ENCODE measurements at places on chromosomes 4 and X.

GRCh38 chrX:115226929-115227328, 7.0 kb downstream of the LRCH2 start:
- no peak for DNase-seq

DNA sequence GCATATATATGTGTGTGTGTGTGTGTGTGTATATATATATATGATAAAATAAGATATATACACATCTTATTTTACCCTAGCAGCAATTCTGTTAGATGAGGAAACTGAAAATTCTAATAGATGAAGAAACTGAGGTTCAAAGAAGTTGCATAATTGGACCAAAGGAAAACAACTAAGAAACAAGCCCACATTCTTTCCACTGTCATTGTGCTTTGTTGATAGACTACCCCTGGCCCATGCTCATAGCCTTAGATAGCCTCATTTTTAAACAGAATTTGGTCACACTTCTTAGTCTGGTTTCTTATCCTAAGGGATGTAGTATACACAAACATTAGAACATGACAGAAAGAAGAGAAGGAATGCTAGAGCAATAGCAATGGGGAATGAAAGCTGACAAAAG, 138.8 kb downstream of the NDST3 start:
- DNase-seq: no peak

GRCh38 chr4:36716874-36717273, 435.5 kb downstream of the DTHD1 start:
- no peak for DNase-seq

- DNase-seq: no peak
Observed at GRCh38 chr4:80086296-80086695, 13.3 kb upstream of the ANTXR2 start.

GRCh38 chr4:4341861-4342650, 44.8 kb upstream of the NSG1 start:
- DNase-seq: no peak

GRCh38 chrX:43676971-43677572, 21.0 kb downstream of the MAOA start:
- DNase-seq: no peak

- no peak for DNase-seq
Observed at GRCh38 chr4:132026816-132027215, 1122.3 kb upstream of the PCDH10 start.

DNA sequence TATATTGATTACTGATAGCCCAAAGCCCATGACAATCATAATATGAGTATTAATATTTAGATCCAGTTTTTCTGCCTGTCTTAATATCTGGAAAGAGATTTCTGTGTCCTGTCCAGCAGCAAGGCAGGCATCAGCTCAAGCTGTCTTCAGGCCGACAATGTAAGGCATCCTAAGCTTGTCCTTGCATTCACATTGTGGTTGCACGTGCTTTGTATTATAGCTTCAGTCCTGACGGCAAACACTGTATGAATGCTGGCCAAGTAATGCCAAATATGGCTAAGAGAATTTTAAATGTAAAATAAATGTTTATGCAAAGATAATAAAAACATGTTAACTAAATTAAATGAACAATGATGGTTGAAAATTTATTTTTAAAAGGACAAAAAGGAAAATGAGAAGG, 255.7 kb upstream of the RPS6KA3 start:
- DNase-seq: no peak

GRCh38 chrX:65990702-65991101, 49.2 kb downstream of the VSIG4 start:
- no peak for DNase-seq

DNA sequence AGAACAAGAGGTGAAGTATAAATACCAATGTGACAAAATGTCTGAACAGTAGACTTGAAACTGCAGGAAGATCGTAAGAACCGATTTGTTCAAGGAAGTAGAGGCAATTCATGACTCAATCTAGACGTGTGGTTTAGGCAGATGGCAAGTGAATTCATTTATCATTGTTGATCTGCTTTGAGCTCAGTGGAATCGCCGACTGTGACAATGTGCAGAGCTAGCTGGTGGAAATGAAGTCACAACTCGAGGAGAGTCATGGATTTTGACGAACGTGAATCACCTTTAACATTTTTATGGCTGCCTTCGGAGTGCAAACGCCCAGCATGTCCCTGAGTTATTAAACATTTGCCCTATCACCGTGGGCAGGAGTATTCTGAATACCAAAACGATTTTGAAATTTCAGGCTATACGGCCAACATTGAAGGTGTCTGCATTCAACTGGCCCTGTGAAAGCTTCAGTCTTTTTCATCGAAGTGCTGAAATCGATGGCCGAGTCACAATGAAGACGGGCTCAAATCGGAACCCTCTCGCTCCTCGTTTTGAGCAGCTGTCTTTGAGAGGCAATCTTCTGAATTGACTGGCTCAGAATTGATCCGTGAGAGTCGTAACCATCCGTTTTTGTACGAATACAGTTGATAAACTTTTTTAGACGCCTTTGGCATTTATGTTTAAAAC, 689 bp upstream of the OGT start:
- DNase-seq: no peak

GRCh38 chr4:145716661-145717200, 36.8 kb downstream of the C4orf51 start:
- no peak for DNase-seq

GRCh38 chr4:183185018-183185417, 86.0 kb downstream of the WWC2 start:
- DNase-seq: no peak

DNA sequence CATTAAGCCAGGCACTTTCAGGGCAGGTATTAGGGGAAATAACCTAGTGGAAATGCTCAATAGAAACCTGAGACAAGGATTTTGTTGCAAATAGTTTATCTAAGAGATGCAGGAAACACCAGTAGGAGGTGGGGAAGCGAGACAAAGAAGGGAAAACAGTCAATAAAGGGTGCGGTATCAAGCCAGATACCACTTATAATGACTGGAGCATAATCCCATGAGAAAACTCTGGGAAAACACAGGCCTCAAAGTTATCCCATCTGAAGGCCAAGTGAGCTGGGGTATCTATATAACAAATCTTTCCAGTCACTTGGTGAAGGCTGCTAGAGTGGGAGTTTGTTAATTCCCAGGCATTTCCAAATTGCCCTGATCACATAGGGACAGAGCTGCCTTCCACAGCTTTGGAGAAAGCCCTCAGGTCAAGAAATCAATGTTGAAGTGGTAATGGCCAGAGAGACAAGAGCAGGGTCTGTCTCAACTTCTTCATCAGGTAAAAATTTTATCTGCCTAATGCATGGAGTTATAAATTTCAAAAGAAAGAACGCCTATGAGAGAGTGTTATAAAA, 9.8 kb upstream of the HMGB2 start:
- no peak for DNase-seq
